MG63 (cell line): ENCODE measurements at places on chromosomes 12 and 14. TPM values are rescaled to one million over a fixed set of nuclear protein-coding genes. Genes with fewer than 3 reads are reported as not detected.

Gene BCL11B
- not detected in 2 replicates for total RNA-seq

Gene IFT81
- total RNA-seq, result 6.9 and 36.1 TPM in 2 replicates

Gene PLEKHA5
- 4.6 and 8.8 TPM in 2 replicates for total RNA-seq

Gene ACVRL1
- total RNA-seq, result 0.52 and 1.4 TPM in 2 replicates

Gene IFNG-AS1
- not detected in 2 replicates for total RNA-seq

Gene CCDC175
- total RNA-seq, result not detected in 2 replicates
